Memory B cell (primary cell): ENCODE measurements at places on chromosomes 3 and 15.

DNA sequence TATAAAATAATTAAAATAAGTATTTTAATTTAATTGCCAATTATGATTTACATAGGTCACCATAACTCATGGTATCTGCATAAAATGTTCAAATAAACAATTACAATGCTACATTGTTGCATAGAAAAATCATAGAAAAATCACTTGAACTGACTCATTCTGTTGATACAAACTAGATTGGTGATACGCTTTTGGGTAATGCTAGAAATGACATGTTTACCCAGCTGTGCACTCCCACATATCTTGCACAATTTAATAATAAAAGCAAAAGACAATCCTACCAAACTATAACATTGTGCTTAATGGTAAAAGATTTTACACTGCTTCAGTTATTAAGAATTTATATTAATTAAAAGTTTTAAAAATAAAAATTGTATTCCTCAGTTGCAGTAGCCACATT, 45.8 kb upstream of the FBXL22 start:
- peaks cover 7% of the 10 kb centered on the region for H3K36me3 ChIP-seq
- H3K4me1 ChIP-seq, result peaks cover 16% of the 10 kb centered on the region
- DNase-seq, result no peak
- no peak overlapping the region for H3K27ac ChIP-seq
- H3K27me3 ChIP-seq, result no peaks in the 10 kb centered on the region

GRCh38 chr3:39137991-39138803, 15.2 kb downstream of the CSRNP1 start:
- no peaks in the 10 kb centered on the region for H3K27me3 ChIP-seq
- peak overlapping the region; percentile 50 for H3K27ac ChIP-seq
- no peak for DNase-seq
- H3K36me3 ChIP-seq, result peaks cover 20% of the 10 kb centered on the region
- H3K4me3 ChIP-seq, result no peak overlapping the region
- peaks cover 17% of the 10 kb centered on the region for H3K4me1 ChIP-seq

DNA sequence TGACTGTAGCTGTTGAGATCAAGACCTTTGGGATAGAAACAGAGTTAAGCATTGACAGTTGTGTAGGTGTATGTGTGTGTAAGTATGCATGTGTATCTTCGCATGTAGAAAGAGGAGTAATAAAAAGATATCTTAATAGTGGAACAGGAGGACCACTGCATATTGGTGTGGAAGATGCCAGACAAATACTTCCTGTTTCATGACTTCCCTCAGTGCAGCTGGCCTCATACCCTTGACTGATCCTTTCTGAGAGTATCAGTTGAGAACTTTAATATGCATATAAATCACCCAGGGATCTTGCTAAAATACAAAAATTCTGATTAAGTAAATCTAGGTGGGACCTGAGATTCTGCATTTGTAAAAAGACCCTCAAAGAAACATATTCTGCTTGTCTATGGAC, 8.5 kb upstream of the ZBED2 start:
- H3K4me3 ChIP-seq, result no peak overlapping the region
- peaks cover 11% of the 10 kb centered on the region for H3K4me1 ChIP-seq
- no peaks in the 10 kb centered on the region for H3K36me3 ChIP-seq
- DNase-seq, result no peak

- no peak for DNase-seq
- H3K27ac ChIP-seq, result no peak overlapping the region
- H3K36me3 ChIP-seq, result peaks cover 2% of the 10 kb centered on the region
- no peak overlapping the region for H3K4me3 ChIP-seq
Measured at GRCh38 chr3:182671541-182671940, 121.8 kb upstream of the ATP11B start.

DNA sequence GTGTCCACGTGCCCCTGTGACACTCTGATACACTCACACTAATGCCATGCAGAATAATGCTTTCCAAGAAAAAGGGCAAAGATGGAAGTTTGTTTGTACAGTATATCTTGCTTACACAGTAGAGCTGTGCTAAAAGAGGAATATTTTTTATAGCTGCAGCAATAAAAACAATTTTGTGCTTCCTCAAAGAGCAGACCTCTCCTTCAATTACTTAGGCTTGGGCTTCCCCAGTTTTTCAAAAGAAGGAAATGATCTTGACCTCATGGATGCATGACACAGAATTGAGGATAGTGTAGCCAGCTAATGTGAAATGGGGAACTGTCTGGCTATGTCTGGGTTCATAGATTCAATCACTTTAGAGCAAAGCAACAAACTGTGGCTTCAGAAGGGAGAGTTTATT, 137.4 kb downstream of the STT3B start:
- H3K36me3 ChIP-seq, result peaks cover 41% of the 10 kb centered on the region
- no peaks in the 10 kb centered on the region for H3K4me1 ChIP-seq
- no peaks in the 10 kb centered on the region for H3K27me3 ChIP-seq
- H3K4me3 ChIP-seq, result no peak overlapping the region
- DNase-seq, result no peak

DNA sequence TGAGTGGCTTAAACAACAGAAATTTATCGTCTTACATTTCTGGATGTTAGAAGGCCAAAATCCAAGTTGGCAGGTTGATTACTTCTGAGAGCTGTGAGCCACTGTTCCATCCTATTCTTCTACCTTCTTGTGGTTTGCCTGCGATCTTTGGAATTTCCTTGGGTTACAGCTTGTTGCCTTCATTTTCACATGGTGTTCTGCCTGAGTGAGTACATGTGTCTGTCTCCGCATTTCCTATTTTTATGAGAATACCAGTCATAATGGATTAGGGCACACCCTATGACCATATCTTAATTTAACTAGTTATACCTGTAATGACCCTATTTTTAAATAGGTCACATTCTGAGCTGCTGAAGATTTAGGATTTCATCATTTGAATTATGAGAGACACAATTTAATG, 294.3 kb downstream of the CNTN4 start:
- no peak overlapping the region for H3K27ac ChIP-seq
- H3K4me3 ChIP-seq, result no peak overlapping the region

DNA sequence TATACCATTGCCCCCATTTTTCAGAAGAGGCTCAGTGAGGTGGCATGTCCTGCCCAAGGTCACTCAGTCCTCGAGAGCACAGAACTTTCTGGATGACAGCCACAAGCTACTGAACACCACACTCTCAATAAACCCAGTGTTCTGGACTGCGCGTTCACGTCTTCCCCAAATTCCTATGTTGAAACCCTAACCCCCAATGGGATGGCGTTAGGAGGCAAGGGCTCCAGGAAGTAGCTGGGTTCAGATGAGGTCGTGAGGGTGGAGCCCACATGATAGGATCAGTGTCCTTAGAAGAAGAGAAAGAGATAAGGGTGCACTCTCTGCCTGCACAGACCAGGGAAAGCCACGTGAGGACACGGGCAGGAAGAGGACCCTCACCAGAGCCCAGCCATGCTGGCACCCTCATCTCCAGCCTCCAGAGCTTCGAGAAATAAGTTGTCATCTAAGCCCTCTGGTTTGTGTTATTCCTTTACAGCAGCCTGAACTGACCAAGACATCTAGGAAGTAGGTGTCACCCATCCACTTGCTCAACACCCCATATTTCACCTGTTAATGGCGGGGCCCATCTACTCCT, 324.0 kb downstream of the UACA start:
- peaks cover 6% of the 10 kb centered on the region for H3K27me3 ChIP-seq
- no peaks in the 10 kb centered on the region for H3K36me3 ChIP-seq
- H3K27ac ChIP-seq, result no peak overlapping the region
- peaks cover 27% of the 10 kb centered on the region for H3K4me1 ChIP-seq
- no peak for DNase-seq
- H3K4me3 ChIP-seq, result no peak overlapping the region

- no peak for DNase-seq
- H3K4me3 ChIP-seq, result no peak overlapping the region
- no peak overlapping the region for H3K27ac ChIP-seq
- H3K4me1 ChIP-seq, result no peaks in the 10 kb centered on the region
- peaks cover 1% of the 10 kb centered on the region for H3K27me3 ChIP-seq
Measured at GRCh38 chr3:63521657-63522056, 130.8 kb upstream of the SNTN start.

- H3K4me3 ChIP-seq, result no peak overlapping the region
- H3K36me3 ChIP-seq, result peaks cover 1% of the 10 kb centered on the region
- H3K27ac ChIP-seq, result no peak overlapping the region
- H3K27me3 ChIP-seq, result peaks cover 10% of the 10 kb centered on the region
Measured at GRCh38 chr3:127987309-127987995, 64.8 kb upstream of the SEC61A1 start.

- H3K36me3 ChIP-seq, result no peaks in the 10 kb centered on the region
- H3K27me3 ChIP-seq, result peaks cover 14% of the 10 kb centered on the region
- H3K4me1 ChIP-seq, result peaks cover 10% of the 10 kb centered on the region
- DNase-seq, result no peak
- H3K27ac ChIP-seq, result no peak overlapping the region
Measured at GRCh38 chr3:131360191-131360755, 21.3 kb upstream of the NUDT16 start.

DNA sequence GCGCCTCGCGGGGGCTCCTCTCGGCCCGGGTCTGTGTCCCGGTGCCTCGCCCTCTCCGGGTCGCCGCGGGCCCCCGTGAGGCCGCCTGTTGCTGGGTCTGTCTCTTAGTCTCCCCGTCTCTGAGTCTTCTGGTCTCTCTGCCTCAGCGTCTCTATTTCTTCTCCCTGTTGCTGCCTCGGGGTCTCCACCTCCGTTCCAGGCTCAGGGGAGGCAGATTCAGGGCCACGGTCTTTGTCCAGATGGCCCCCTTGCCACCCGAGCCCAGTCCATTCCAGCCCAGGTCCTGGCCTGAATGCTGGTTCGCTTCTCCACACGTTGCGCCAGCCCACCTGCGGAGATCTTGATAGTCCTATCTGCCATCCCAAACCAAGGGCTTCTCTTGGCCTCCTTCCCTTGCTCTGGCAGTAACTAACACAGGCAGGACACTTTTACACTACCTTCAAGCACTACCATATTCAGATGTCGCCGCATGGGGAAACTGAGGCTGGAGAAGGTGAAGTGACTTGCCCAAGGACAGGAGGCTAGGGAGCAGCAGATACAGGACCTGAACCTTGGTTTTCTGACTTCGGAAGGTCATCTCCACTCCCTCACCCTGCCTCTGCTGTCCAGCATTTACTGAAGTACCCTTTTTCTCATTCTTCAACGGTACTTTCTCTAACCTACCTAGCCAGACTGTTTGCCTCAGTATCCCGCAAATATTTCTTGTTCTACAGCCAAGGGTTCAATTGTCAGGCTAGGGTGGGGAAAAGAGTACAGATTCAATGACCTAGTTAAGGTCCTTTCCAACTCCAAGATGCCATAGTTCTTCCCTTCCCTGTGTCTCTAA, 616 bp upstream of the IGDCC4 start:
- peaks cover 38% of the 10 kb centered on the region for H3K27me3 ChIP-seq
- no peak overlapping the region for H3K27ac ChIP-seq
- peak overlapping the region; percentile 78 for H3K4me3 ChIP-seq

DNA sequence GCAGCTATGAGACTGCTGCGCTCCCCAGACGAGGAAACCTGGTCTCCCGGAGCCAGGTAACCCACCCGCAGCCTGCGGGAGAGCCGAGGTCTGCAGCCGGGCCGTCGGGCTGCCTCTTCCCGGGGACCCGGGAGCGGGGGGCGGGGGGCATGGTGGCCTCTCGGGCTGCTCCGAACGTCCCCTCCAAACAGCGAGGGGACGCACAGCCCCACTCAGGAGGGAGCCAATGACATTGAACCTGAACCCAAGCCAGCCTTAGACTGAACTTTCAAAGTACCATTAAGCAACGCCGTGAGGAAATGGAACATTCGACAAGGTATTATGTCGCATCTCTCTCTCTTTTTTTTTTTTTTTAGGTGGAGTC, 29.8 kb upstream of the ALDH1A3 start:
- no peaks in the 10 kb centered on the region for H3K36me3 ChIP-seq
- peaks cover 8% of the 10 kb centered on the region for H3K27me3 ChIP-seq
- peak overlapping the region; percentile 83 for H3K4me3 ChIP-seq
- H3K4me1 ChIP-seq, result peaks cover 4% of the 10 kb centered on the region
- no peak overlapping the region for H3K27ac ChIP-seq
- no peak for DNase-seq

GRCh38 chr3:177379045-177379444, 181.8 kb upstream of the TBL1XR1 start:
- H3K27ac ChIP-seq, result peak overlapping the region; percentile 67
- no peaks in the 10 kb centered on the region for H3K27me3 ChIP-seq
- H3K4me1 ChIP-seq, result peaks cover 31% of the 10 kb centered on the region
- no peaks in the 10 kb centered on the region for H3K36me3 ChIP-seq
- no peak overlapping the region for H3K4me3 ChIP-seq

- H3K27ac ChIP-seq, result no peak overlapping the region
- no peaks in the 10 kb centered on the region for H3K27me3 ChIP-seq
- H3K36me3 ChIP-seq, result peaks cover 26% of the 10 kb centered on the region
Measured at GRCh38 chr3:67534594-67534993, 119.8 kb downstream of the SUCLG2 start.

- H3K36me3 ChIP-seq, result peaks cover 3% of the 10 kb centered on the region
- H3K4me1 ChIP-seq, result peaks cover 38% of the 10 kb centered on the region
- H3K27me3 ChIP-seq, result no peaks in the 10 kb centered on the region
- DNase-seq, result no peak
- H3K27ac ChIP-seq, result no peak overlapping the region
- H3K4me3 ChIP-seq, result no peak overlapping the region
Measured at GRCh38 chr15:77386626-77387025, 33.3 kb downstream of the PEAK1 start.

DNA sequence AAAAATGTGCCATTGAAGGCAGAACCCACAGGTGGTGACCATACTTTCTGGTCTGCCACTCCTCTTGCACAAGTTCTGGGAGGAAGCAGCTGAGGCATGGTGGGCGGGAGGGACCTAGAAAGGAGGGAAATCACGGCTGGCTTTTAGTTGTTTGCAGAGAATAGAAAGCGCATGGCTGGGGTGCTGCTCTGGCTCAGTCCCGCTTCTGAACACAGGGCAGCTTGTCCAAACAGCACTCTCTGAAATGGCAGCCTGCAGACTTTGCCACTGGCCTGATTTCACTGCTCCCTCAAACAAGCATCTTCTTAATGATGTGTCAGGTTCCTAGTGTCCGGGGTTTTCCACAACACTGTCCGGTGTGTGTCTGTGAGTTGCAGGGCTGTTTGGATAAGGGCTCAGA, 76.7 kb downstream of the AAGAB start:
- peaks cover 33% of the 10 kb centered on the region for H3K36me3 ChIP-seq
- H3K27ac ChIP-seq, result no peak overlapping the region
- H3K4me1 ChIP-seq, result peaks cover 32% of the 10 kb centered on the region
- DNase-seq, result no peak
- H3K4me3 ChIP-seq, result no peak overlapping the region

- H3K4me1 ChIP-seq, result peaks cover 20% of the 10 kb centered on the region
- no peak for DNase-seq
- H3K36me3 ChIP-seq, result no peaks in the 10 kb centered on the region
- H3K27me3 ChIP-seq, result peaks cover 6% of the 10 kb centered on the region
- no peak overlapping the region for H3K4me3 ChIP-seq
Measured at GRCh38 chr3:194084284-194084683, 51.7 kb upstream of the HES1 start.

DNA sequence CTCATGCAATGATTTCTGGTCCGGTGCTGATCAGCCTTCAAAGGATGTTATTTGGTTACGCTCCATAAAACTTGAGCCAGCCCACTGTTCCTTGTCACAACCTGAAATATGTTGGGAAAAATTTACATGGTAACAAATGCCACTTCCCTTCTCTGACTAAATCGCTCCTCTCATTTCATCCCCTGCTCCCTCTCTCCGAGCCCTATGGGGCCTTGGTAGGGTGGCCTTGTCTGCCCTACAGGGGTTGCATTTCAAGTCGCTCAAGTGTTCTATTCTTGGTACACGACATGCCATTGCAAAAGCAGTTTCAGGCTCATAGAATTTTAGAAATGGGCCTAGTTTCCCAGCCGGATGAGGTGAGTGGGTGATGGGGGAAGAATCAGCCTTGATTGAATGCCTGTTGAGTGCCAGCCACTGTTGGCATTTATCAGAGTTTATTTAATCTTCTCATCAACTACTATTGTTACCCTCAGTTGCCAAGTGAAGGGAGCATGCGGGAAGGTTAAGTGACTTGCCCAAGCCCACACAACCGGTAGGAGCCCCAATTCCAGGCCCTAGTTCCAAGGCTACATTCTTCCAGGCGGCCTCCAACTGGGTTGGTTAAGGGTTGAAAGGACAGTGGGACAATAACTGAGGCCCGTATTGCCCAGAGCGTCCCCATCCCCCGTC, 961 bp upstream of the ABHD2 start:
- H3K27ac ChIP-seq, result no peak overlapping the region
- no peaks in the 10 kb centered on the region for H3K27me3 ChIP-seq
- H3K36me3 ChIP-seq, result no peaks in the 10 kb centered on the region
